ENCODE measurements at places on chromosomes 2 and 18.
A peak's percentile ranks its signal among the peaks of the same experiment; 100 is the strongest.

DNA sequence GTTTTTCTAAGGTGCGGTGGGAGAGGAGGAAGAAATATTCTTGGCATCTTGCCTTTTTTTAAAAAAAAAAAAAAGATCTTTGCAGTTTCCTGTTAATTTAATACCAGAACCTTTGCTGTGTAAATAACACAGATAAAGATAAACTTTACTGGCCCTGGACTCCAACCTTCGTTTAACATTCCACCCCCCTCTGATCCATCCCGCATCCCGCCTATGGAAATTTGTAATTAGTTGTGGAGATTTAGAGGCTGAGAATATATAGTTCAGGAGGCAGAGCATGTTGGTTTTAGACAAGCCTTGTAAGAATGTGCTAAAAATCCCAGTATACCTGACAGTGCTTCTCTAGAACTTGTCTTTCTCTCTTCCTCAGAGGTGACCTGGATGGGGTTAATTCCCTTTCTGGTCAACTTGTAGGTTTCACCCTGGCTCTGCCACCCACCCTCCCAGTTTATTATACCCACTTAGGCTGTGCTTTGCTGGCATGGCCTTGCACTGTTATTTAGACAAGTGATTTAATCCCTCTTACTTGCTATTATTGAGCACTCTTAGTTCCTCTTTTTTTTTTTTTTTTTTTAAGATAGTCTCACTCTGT, 2.9 kb upstream of the C2orf72 start:
- no peak overlapping the region for H3K4me3 ChIP-seq
- peaks cover 4% of the 10 kb centered on the region for H3K4me1 ChIP-seq
- H3K36me3 ChIP-seq: no peaks in the 10 kb centered on the region
- H3K27ac ChIP-seq: no peak overlapping the region

- no peak overlapping the region for H3K27ac ChIP-seq
- no peaks in the 10 kb centered on the region for H3K36me3 ChIP-seq
- H3K4me3 ChIP-seq: no peak overlapping the region
Measured at GRCh38 chr2:110813896-110814295, 81.5 kb downstream of the ACOXL start.

- no peaks in the 10 kb centered on the region for H3K27me3 ChIP-seq
- peak; percentile 10 for DNase-seq
- no peaks in the 10 kb centered on the region for H3K4me1 ChIP-seq
- H3K27ac ChIP-seq: no peak overlapping the region
- no peak overlapping the region for H3K4me3 ChIP-seq
- no peaks in the 10 kb centered on the region for H3K36me3 ChIP-seq
Measured at GRCh38 chr18:54480616-54481015, 110.4 kb upstream of the DYNAP start.

GRCh38 chr2:189569295-189569910, 11.2 kb downstream of the SLC40A1 start:
- H3K36me3 ChIP-seq: peaks cover 92% of the 10 kb centered on the region
- no peak for DNase-seq
- no peak overlapping the region for H3K27ac ChIP-seq
- peaks cover 18% of the 10 kb centered on the region for H3K4me1 ChIP-seq
- no peak overlapping the region for H3K4me3 ChIP-seq

DNA sequence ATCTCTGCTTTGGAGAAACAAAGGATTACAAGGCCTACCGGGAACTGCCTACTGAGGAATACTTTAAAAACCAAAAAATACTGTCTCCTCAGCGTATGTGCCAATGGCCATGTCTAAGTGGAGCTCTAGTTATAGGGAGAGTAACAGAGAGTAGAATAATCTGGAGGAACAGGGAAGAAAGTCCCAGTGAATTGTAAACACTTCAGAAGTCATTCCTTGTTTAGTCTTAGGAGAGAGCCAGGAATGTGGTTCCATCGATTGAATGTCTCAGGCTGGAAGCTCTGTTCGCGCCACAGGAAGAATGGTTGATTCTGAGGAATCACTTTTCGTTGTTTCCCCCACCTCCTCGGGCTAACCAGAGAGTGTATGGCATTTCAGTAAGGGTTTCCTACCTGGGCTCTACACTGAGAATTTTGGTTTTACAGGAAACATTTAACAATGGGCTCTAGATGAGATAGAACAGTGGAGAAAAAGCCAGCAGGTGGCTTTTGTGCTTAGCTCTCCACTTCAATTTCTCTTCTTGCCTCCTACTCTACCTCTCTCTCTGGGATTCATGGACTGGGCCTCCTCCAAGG, 88.7 kb downstream of the ACVR1 start:
- peaks cover 43% of the 10 kb centered on the region for H3K4me1 ChIP-seq
- H3K4me3 ChIP-seq: no peak overlapping the region
- no peaks in the 10 kb centered on the region for H3K27me3 ChIP-seq
- H3K27ac ChIP-seq: no peak overlapping the region
- H3K36me3 ChIP-seq: no peaks in the 10 kb centered on the region
- DNase-seq: no peak

GRCh38 chr2:207594264-207594663, 30.9 kb downstream of the METTL21A start:
- no peaks in the 10 kb centered on the region for H3K4me1 ChIP-seq
- H3K27me3 ChIP-seq: no peaks in the 10 kb centered on the region
- no peak overlapping the region for H3K4me3 ChIP-seq
- DNase-seq: no peak
- H3K36me3 ChIP-seq: no peaks in the 10 kb centered on the region
